Ecto neural progenitor cell (in vitro differentiated cells): ENCODE measurements at places on chromosomes 6 and 20.

DNA sequence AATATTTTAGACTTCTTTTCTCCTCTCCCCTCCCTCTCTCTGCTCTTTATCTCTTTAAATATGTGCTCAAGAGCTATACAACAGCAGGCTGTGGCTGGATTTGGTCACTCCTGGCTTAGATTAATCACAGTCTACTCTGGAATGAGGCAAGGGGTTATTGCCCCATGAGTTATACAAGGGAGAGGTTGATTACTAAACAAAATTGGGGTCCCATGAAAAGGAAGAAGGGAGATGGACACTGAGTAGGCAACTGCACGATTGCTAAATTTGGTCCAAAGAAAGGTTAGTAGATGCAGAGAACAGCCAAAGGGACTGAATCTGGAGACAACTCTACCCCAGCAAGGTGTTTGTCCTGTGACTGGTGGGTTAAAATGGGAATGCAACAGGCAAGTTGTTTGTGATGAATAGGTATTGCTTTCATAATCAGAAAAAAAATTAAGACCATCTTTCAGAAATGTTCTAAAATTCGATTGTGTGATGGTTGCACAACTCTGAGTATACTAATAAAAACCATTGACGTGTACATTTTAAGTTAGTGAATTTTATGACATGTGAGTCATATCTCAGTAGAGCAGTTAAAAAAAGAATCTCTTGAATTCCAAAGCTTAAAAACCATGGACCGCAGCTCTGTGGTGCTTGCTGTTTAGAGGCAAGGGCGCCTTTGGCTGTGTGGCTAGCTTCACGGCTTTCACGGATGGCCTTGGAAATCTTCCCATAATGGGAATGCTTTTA is 57.1 kb downstream of the KIZ start:
- no peak for DNase-seq

GRCh38 chr6:14732844-14733757 is 512.8 kb upstream of the JARID2 start:
- DNase-seq = no peak

DNA sequence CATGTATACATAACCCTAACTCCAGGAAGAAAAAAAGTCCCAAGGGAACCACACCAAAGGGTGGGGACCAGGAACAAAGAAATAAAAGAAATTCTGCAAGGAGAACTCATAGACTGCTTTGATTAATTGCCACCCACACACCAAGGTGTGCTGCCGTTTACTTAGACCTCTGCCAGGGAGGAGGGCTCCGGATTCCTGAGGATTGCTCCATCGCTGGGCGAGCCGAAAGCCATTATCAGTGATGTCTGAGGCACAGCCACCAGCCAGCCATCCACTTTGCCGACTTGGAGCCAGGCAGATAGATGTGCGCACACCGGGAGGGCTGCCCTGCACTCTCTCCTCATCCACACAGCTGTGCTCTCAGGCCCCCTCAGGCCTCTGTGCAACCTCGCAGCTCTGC is 272.7 kb upstream of the FOXQ1 start:
- no peak for DNase-seq

DNA sequence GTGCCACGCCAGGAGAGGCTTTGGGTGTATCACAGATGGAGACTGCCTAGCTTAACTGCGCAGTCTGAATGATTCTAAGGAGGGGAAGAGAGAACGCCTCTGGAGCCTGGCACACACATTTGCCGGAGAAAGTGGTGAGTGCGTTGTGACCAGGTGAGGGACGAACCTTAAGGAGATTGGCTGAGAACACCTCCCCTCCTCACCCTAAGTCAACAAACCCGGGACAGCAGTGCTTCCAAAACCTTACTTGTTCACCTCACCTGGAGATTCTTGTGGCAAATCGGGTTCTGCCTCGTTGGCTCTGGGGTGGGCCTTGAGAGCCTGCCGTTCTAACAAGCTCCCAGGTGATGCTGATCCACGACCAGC is 9.4 kb downstream of the SYNJ2 start:
- DNase-seq = peak; percentile 30

DNA sequence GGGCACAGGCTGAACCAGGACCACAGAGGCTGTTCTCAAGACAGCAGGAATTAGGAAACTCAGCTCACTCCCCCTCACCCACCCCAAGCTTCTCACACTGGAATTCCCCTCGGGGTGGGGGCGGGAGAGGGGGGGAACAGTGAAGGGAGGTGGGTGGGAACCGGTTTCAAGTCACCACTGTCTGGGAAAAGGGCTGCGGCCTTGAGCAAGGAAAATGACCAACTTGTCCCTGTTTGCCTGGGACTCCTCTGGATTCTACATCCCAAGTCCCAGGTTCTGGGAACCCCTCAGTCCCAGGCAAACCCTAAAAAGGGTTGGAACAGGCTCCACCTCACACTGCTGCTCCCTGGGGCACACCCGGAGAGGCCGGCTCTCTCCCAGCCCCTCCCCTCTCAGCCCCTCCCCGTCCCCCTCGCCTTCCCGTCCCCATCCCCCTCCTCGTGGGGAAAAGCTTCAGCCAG is 230.7 kb downstream of the TFAP2C start:
- peak; percentile 75 for DNase-seq

DNA sequence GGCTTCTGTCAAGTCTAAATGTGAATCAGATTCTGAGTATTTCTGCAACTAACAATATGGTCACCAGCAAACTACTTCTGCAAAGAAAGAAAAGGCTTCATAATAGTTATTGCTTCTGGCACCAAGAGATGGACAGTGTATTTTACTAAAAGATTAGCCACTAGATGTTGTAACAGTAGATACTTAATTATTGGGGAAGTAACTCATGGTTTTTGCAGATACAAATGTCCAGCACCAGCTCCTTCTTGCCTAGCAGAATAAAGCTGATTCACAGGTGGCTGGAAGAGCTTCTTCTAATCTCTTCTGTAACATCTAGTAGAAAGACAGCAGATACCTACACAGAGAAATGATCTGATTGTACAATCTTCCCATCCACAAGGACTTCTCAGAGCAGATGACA is 21.2 kb downstream of the ATXN1 start:
- no peak for DNase-seq

DNA sequence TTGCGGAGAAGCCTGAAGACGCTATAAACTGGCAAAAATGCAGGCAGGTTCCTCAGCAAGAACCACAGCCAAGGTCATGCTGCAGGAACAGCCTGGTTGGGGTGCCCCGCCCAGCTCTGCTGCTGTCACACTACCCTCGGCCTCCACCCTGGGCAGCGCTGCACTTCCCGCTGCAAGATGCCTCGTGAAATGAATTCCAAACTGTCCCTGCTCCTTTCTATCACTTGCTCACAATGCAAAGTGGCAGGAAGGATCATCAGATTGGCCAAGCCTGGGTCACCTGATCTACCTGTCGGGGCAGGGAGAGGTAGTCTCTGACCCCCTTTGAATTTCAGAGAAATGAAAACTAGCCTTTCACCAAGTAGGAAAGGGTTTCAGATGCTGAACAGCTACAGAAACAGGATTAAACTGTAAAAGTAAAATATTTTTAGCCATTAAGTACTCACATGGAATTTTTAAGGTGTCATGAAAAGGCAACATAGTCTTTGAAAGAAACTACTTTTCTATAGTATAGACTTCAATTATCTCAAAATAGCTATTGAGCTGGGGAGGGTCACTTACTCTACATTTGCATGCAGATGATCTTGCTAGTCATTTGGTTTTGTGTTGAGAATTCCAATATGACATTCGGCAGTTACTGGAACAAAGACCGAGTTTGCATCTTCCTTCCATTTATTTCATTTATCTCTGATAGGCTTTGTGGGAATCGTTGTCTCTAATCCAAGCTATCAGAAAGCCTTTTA is 236.4 kb upstream of the ASCC3 start:
- DNase-seq = no peak

DNA sequence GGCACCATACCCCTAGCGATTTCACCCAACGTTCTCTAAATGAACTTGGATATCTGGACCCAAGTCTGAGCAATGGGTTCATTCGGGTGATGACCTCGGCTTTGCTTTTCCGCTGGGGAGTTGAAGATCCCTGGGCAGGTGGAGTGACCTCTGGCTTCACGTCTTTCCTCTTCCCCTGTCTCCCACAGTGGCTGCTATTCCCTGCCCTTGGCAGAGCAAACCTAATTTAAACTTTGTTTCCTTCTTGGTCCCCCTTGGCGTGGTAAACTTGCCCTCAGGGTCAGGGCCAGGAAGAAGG is 7.8 kb upstream of the TFAP2A start:
- DNase-seq = no peak

DNA sequence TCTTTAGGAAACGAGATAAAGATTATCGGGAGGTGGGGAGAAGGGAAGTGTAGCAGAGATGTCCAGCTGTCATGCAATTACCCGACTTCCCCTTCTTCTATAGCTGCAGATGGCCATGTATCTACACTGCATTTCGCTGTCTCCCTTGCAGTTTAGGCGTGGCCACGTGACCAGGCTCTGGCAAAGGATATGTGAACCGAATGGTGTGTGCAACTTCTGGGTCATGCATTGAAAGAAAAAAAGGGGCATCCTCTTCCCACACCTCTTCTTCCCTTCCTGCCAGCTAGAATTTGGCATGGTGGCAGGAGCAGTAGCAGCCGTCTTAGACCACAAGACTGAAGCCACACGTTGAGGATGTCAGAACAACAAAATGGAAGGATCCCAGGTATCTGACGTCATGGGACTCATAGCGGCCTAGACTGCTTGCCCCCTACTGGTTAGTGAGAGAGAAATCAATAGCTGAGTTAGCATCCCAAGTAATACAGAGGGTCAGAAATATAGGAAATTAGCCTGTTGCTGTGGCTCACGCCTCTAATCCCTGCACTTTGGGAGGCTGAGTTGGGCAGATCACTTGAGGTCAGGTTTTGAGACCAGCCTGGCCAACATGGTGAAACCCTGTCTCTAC is 32.8 kb downstream of the TCF15 start:
- DNase-seq = no peak
